ENCODE measurements at places on chromosomes 1 and 21.
A peak's percentile ranks its signal among the peaks of the same experiment; 100 is the strongest.

DNA sequence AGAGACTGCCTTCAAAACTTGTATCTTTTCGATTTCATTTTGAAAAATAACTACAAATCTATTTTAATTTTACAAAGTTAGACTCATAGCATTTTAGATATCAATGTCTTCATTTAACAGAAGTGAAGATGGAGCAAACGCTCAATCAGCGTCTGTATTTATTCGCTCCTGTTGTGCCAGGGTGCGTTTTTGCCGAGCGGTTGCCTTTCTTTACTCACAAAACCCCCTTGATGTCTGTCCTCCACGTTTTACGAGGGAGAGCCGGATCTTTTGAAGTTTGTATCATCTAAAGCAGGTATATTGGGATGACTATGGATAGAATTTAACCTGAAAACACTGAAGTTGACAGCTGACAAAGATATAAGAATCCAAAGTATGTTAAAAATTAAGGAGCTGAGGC lies 44.6 kb downstream of the MRPL39 start:
- no peak for DNase-seq

GRCh38 chr1:223175032-223175431 lies 32.0 kb upstream of the TLR5 start:
- DNase-seq, result no peak

- DNase-seq, result no peak
Measured at GRCh38 chr1:84078108-84078841, 65.8 kb upstream of the PRKACB start.

DNA sequence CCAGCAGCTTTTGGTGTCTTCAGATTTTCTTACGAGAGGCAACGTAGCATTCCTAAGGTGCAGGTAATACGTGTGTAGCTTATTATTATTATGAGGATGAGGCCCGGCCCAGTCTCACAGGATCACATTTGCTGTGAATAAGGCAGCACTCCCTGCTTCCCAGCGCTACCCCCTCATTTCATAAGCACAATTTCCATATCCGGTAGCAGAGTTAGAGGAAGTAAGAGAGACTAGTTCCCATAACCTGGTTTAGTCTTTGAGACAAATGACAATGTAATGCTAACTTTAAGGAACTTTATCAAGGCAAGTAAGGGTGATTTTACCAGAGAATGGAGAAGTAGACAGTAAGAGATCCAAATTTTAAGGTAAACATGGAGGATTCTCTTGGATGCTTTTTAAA lies 14.6 kb upstream of the LMO4 start:
- no peak for DNase-seq

DNA sequence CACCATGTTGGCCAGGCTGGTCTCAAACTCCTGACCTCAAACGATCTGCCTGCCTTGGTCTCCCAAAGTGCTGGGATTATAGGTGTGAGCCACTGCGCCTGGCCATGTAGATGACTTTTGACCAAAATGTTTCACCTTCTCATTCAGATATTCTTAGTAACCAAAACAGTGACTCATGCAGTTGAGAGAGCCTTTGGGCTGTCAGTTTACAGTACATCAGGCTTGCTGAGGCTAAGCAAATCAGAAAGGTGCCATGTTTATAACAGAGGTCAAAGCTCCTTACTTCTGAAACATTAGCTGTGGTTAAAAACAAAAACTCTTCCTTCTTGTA lies 21.0 kb downstream of the CNIH4 start:
- peak; percentile 58 for DNase-seq

- no peak for DNase-seq
Measured at GRCh38 chr1:53089478-53090226, 27.6 kb downstream of the PODN start.

GRCh38 chr1:160214481-160215140 lies 9.4 kb downstream of the PEA15 start:
- DNase-seq, result no peak

GRCh38 chr1:113855630-113856400 lies 15.7 kb downstream of the PTPN22 start:
- no peak for DNase-seq

- DNase-seq, result peak; percentile 40
Measured at GRCh38 chr1:165893507-165893906, 66.1 kb downstream of the UCK2 start.

GRCh38 chr1:208137193-208137592 lies 107.0 kb downstream of the PLXNA2 start:
- DNase-seq, result no peak

DNA sequence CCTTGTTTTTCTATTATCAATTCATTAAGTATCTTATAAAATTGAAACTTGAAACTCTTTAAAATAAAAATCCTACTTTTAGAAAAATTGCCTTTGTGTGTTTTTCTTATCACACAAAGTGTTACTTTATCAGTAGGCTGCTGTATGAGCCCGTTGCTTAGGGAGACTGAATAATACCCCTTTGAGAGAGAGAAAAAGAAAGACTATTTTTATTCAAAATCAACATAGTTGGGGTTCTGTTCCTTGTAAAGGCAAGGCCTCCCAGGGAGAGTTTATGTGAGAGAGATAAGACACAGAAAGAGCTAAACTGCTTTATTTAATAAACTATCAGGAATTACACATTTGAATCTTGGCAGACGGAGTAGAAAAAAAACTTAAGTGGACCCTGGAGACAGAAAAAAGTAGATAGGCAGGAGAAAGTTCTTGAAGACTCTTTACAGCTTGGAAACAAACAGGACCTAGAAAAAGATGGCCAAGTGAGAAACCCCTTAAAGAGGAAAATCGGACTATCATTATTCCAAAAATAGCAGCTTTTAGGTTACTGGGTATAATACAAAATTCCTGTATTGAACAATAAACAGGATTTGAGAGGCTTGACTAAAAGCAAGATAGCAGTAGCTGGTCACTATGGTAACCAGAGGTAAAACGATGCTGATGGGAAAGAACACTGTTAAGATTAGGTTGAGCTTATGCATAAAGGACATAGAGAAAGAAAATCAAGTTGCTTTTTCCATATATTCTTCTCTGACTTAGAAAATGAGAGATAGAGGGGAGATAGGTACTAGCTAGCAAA lies 170.9 kb downstream of the LRRC7 start:
- DNase-seq, result no peak

GRCh38 chr21:30747159-30747558 lies at the start of gene KRTAP21-2:
TSS of gene KRTAP21-2 (minus strand) at chr21:30747259. CDS start at chr21:30747202, 57 bp downstream.
- no peak for DNase-seq

DNA sequence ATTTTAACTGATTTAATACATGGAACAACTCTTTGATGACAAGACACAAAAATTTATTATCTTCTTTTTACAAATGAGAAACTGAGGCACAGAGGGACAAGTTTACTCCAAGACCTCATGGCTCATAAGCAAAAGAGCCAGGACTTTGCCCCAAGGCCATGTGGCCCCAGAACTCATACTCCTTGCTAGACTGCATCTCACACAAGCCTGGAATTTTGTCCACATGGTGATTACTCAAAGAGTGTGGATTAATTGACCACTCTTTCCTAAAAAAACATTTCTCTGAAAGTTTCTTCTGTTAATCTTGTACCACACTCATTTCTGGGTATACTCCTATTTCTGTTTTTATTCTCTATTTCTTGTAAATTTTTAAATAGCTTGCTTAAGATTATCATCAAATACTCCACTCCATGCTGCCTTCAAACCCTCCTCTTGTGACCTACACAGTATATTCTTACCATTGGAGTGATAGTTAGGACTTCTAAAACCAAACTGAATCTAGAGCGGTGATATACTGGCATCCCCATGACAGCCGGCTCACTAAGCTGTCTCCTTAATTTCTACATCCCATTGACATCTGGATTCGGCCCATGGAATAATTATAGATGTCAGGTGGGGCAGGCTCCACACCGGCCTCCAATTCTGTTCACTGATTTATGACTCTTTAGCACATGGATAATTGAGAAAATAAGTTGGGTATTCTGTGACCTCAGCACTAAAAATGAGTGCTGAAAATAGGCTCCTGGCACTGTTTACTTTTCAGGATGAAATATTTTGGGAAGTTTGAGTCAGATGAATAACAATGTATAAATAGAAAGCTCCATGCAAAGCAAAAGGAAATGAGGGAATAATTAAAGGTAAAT lies 16.1 kb downstream of the RGS4 start:
- DNase-seq, result no peak

DNA sequence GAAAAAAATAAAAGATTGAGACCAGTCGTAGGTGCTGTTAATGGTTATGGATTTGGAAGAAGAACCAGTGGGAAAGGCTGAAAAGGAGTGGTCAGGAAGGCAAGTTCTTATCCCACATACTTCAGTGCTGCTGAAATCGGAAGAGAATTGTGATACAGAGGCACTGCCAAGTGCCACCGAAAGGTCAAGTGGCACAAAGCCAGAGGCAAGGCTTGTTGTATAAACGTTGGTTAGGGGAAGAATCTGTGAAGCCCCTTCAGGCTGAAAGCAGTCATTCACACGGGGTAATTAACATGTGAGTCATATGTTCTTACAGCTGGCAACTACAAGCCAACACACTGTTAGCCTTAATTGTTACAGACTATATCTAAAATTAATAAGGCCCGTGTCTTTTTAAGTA lies 48.8 kb downstream of the ZBTB40 start:
- no peak for DNase-seq

GRCh38 chr1:246157516-246157915 lies 349.6 kb downstream of the SMYD3 start:
- no peak for DNase-seq

- no peak for DNase-seq
Measured at GRCh38 chr1:35807614-35808449, at the start of gene AGO4. TSS of gene AGO4 (plus strand) at chr1:35808016. CDS start at chr1:35808417, 401 bp downstream.

DNA sequence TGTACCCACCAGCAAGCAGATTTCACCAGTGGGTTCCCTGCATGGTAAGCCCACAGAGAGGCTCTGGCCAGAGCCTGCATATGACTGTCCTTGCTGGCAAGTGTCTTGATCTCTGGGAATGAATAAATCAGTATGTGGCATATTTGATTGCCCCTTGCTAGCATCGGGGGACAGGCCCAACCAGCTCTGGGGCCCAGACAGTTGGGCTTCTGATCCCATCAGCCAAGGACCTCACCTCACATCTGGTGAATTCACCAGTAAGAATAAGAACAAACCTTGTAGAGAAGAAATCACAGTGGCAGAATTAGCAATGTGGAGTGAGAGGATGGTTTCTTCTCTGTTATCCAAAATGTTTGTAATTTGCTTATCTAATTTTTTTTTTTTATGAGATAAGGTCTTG lies 15.9 kb downstream of the SLC1A7 start:
- no peak for DNase-seq

GRCh38 chr1:192270398-192270797 lies 46.4 kb upstream of the RGS21 start:
- DNase-seq, result no peak

- DNase-seq, result no peak
Measured at GRCh38 chr1:222976453-222976852, 161.6 kb downstream of the DISP1 start.

GRCh38 chr1:197604302-197604701 lies 171.0 kb downstream of the DENND1B start:
- DNase-seq, result no peak

- peak; percentile 92 for DNase-seq
Measured at GRCh38 chr1:55443175-55443915, 228.2 kb upstream of the USP24 start.

DNA sequence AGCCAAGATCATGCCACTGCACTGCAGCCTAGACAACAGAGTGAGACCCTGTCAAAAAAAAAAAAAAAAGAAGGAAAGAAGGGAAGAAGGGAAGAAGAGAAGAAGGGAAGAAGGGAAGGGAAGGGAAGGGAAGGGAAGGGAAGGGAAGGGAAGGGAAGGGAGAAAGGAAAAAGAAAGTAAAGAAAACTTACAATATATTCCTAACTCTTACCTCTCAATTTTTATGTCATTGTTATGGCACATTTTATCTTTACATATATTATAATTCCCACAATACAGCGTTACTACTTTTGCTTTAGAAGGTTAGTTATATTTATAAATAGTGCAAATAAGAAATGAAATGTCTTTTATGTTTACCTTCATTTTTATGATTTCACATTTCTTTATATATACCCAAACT lies 358.7 kb downstream of the HHIPL2 start:
- no peak for DNase-seq

DNA sequence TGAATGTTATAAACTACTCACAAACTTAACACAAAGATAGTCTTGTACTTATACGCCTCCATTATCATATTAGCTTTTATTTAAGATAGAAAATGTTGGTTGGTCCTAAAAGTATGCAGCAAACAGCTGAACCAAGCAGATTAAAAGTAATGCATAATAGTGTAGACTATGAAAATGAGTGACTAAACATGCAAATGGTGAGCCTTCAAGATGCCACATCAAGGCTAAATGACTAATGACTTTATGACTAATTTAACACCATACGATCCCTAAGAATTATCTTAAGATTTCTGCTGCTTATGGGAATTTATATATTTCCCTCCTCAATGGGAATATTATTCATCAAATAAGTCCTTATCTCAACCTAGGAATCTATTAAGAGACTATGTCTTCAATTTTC lies 4.6 kb downstream of the GPATCH2 start:
- DNase-seq, result no peak

- DNase-seq, result no peak
Measured at GRCh38 chr1:156845953-156846545, 12.9 kb downstream of the INSRR start.

GRCh38 chr1:79040424-79041082 lies 34.0 kb upstream of the ADGRL4 start:
- DNase-seq, result no peak

- no peak for DNase-seq
Measured at GRCh38 chr1:91685994-91686393, 185.3 kb downstream of the CDC7 start.

DNA sequence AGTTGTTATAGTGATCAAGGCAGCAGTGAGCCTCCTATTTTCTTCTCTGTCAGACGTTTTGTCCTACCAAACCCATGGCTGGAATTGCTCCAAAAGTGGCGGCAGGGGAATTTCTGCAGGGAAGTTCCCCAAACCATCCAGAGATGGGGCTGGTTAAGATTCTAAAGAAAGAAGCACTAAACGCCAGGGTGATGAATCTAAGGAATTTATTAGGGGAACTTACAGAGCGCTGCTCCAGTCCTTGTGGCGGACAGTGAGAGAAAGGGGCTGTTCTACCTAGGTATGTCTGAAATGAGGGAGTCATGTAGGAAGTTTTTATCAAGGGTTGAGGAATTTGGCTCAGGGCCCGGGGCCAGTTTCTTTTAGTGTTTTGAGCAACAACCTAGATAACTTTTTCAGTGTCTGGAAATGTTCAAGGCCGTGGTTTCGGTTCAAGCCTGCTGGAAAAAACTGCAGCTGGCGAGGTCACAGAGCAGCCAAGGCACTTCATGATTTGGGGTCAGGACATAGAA lies 222.4 kb upstream of the B3GALT2 start:
- DNase-seq, result peak; percentile 92

- DNase-seq, result no peak
Measured at GRCh38 chr1:201982082-201982622, 296 bp upstream of the RNPEP start.

GRCh38 chr1:228778961-228779360 lies 43.7 kb downstream of the RHOU start:
- peak; percentile 82 for DNase-seq

DNA sequence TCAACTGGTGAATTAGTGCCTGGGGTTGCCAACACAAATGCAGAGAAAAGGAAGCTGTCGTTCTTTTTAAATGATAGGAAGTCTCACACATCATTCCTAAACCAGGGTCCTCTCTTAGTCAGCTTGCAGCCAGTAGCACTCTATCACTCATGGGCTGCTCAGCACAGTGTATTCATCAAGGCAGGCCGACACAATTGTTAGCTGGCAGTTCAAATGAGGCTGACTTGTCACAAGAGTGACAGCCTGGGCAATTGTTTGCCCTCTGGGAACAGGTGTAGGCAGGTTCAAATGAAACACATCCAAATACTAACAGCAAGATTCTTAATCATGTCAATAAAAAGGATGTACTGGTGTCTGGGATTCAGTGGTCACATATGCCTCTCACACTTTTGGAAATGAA lies 76.9 kb downstream of the ERICH3 start:
- DNase-seq, result no peak

Data from trophoblast cell (in vitro differentiated cells and primary cell).